ENCODE measurements at places on chromosomes 12 and 14.

GRCh38 chr12:65526311-65526710, 247.8 kb downstream of the MSRB3 start:
- DNase-seq = no peak

DNA sequence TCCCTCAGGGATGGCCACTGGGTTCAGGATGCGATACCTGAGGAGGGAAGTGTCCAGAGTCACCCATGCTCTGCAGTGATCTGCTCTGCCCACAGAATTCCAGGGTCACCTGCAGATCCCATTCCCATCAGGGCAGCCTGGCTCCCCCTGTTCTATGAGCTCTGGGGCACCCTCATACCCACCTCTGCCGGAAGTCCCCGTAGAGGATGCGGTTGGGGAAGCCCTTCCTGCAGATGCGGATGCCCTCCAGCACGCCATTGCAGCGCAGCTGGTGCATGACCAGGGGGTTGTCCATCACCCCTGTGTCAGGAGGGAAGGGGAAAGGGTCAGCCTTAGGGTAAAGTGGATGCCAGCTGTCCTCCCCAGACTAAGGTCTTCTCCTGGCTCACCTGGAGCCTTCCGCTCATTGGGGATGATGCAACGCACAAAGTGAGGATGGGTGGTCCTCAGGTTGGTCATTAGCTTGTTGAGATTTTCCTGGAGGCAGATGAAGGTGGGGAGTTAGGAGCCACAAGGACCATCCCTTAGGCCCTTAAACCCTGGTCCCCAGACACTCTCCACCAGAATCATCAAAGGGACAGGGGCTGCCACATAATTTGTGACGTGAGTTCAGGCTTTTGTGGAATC, 11.2 kb downstream of the MYH6 start:
- no peak for DNase-seq

DNA sequence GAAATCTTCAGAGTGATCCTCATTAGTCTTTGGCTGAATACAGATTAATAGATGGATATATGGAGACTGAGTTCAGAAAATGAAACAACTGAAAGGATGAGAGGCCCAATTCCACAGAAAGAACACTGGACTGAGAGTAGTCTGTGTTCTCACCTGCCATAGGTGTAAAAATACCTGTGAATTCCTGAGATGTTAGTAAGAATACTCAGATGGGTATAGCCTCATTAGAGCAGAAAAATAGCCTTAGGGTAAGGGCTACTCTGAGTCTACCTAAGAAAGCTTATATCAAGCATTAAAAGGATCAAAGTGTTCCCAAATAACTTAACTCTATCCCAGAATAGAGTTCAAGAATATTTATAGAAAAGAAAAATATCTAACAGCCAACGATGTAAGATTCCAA, 1510.3 kb upstream of the SEL1L start:
- no peak for DNase-seq

DNA sequence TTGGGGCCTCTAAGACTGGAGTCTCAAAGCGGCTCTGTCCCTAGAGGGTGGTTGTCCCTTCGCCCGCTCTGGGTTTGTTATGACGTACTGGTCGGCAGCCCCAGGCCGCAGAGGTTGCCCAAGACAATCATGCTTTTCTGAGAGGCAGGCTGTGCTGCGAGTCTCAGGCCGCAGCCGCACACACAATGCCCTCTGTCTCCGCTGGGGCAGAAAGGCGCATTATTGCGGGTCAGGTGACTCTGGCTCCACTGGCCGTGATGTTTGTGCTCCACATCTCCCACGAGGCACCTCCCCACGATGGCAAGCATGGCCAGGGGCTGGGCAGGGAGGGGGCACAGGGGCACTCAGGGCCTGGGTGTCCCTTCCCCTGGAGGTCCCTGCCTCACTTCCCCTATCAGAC, 21.0 kb upstream of the PLEKHG3 start:
- no peak for DNase-seq

DNA sequence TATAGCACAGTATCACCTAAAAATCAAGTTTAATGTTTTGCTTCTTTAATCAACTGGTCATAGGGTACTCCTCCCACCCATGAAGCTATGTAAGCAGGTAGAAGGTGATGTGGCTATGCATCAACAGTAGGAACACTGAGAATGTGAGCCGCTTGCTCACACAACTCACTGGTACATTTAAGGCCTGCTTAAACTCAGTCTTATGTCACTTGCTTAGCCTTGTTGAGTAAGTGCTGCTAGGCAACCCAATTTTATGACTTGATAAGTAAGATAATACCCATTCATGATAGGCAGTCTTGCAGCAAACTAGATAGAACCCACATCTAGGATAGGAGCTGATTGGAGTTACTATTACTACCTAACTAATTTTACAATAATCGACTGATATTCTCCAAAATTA, 70.0 kb upstream of the BMP4 start:
- no peak for DNase-seq

DNA sequence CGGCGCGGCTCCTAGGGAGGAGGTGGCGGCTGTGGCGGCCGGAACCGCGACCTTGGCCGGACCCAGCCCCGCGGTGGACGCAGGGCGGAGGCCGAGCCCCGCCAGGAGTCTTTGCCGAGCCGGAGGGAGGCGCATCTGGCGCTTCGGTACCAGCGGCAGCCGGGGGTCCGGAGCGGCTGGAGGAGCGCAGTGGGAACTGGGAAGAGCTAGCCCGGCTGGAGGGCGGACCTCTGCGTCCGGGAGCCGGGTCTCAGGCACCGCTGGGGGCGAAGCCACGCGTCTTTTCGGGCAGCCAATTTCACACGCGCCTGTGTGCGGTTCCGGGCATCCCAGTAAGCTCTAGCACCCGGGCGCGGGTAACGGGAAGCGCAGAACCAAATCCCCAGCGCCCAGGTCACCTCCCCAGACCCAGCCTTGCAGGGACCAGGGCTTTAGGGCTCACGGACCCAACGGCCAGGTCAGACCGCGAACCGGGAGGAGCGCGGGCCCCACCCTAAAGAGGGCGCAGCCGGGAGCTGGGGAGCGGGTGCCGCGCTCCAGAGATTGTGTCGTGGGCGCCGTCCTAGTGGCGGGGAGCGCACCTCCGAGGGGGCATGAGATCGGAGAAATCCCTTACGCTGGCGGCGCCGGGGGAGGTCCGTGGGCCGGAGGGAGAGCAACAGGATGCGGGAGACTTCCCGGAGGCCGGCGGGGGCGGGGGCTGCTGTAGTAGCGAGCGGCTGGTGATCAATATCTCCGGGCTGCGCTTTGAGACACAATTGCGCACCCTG, 89.4 kb downstream of the GALNT8 start:
- no peak for DNase-seq

- no peak for DNase-seq
Measured at GRCh38 chr12:45336762-45337596, 121.1 kb downstream of the ANO6 start.

DNA sequence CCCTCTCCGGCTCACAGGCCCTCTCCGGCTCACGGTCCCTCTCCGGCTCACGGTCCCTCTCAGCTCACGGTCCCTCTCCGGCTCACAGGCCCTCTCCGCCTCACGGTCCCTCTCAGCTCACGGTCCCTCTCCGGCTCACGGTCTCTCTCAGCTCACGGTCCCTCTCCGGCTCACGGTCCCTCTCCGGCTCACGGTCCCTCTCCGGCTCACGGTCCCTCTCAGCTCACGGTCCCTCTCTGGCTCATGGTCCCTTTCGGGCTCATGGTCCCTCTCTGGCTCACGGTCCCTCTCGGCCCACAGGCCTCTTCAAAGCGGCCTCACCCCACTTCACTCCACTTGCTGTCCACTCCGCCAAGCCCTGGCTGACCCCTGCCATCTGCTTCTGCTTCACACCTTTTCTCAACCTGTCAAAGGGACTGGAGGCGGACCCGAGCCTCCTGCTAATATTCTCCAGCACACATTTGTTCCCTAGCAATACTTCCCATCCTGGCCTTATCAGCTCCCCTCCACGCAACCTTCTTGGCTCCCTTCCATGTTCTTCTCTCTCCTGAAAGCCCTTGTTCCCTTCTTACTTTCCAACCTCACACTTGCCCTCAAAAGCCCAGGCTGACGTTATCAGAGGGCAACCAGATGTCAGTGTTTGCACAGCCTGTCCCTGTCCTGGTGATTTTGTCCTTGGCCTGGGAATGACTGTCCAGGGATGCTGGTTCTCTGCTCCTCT, 176.7 kb downstream of the CALM1 start:
- DNase-seq = no peak

GRCh38 chr12:109557805-109558204, 15.5 kb downstream of the MMAB start:
- DNase-seq = no peak

GRCh38 chr14:34568803-34569202, 29.3 kb upstream of the EAPP start:
- no peak for DNase-seq

DNA sequence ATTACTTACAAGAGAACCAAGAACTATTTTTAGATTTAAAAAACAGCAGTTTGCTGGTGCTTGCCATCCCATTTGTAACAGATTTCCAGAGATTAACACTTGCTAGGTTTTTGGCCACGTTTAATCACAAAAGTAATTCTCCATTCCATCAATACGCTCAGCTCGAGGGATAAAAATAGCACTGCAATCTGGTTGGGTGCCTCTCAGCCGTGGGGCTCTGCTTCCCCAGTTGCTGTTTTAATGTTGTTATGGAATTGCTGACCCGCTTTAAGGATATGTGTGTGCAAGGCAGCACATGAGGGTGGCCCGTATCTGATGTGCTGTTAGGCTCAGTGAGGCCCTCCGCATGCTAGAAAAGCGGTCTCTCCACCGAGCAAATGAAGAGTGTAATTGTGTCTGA, 222.2 kb upstream of the TMEM260 start:
- no peak for DNase-seq

DNA sequence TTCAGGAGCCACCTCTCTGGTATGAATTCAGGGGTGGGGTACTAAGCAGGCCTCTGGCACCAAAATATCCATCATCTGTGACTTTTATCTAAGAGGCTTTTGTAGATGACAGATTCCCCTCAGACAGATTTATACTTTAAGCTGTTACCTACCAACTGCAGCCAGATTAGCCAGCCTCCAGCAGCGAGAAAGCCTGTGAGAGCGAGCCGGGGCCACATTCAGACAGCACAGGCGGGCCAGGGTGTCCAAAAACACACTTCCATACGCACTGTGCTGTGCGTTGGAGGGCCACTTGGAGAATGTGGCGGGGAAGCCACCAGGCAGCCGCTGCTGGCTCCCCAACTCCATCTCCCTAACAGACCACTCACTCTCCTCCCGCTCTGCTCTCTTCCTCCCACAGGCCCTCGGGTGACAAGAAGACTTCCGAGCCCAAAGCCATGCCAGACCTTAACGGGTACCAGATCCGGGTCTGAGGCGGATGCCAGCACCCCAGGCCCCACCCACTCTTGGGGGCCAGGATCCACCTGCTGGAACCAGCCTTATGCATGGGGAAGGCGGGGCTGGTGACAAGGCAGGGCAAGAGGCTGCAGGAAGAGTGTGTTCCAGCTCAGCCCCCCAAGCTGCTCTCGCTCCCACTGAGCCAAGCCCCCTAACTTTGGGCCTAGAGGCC, 17.4 kb downstream of the VASH1 start:
- DNase-seq = no peak

GRCh38 chr14:55000381-55000780, 26.5 kb downstream of the WDHD1 start:
- DNase-seq = no peak

- no peak for DNase-seq
Measured at GRCh38 chr14:65838565-65838964, 426.0 kb downstream of the FUT8 start.

DNA sequence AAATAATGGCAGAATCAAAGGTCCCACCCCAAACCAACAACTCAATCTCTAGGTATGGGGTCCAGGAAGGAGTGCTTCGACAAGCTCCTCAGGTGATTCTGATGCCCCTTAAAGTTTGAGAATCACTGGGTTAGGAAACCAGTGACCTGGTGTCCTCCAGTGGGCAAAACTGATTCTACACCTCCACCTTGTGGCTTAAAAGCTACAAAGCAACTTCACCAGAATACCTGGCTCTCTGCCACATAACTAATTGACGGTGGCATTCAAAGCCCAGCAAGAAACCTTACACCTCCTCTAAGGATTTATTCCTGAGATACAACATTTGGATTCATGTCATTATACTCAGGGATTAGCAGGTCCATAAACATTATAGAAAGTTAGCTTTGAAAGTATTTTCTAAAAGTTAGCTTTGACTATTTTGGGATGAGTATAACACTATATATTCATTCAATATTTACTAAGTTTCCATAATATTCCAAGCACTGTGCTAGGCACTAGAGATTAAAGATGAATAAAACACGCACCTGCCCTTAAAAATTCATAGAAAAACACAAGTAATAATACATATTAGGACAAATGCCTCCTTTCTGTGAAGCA, 45.4 kb downstream of the DCAF5 start:
- peak; percentile 19 for DNase-seq

- DNase-seq = peak; percentile 33
Measured at GRCh38 chr14:74571901-74572725, 39.9 kb downstream of the LTBP2 start.

GRCh38 chr12:116910645-116911451, at the start of gene FBXW8:
TSS of gene FBXW8 (plus strand) at chr12:116910950. CDS start at chr12:116911038, 88 bp downstream.
- no peak for DNase-seq

DNA sequence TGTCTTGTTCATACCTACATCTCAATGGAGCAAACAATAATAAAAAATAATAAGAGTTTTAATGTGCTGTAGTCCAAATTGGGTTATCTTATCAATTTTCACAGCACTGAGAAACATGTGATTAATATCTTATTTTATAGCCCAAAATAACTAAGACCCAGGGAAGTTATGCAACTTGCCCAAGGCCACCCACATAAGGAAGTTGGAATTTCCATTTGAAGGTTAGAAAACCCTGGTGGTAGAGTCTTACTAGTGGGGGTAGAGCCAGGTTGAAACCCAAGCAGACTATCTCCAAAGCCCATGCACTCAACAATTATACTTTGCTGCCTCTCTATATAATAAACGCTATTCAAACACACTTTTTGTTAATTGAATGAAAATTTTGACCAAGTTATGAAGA, 270.0 kb upstream of the CAND1 start:
- no peak for DNase-seq

GRCh38 chr12:53456654-53457366, 4.9 kb downstream of the PCBP2 start:
- DNase-seq = no peak

GRCh38 chr14:102927346-102927877, 4.9 kb downstream of the AMN start:
- no peak for DNase-seq

- no peak for DNase-seq
Measured at GRCh38 chr12:104712477-104712876, 245.6 kb downstream of the SLC41A2 start.

DNA sequence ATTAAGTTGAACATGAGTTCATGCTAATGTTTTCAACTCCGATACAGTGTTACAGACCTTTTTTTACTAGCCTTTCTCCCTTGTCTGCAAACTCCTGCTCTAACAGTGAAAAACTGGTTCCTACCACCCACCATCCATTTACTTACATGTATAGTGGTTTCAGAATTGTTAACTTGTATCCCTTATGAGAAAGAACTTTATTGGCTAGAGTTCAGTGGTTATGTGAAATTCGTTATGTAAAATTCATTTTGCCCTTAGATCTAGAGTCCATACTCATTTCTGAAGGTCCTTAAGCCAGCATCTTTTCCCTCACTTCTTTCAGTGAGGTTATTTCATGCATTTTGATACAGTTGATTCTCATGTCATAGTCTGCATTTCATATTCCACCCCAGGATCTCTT, 51.0 kb downstream of the PRKCH start:
- no peak for DNase-seq
